ENCODE measurements at places on chromosomes 7 and 10. TPM values are rescaled to one million over a fixed set of nuclear protein-coding genes. Genes with fewer than 3 reads are reported as not detected.
A peak's percentile ranks its signal among the peaks of the same experiment; 100 is the strongest.

Gene USP6NL
- 8.2 TPM for total RNA-seq

Gene PDE6C
- not detected for total RNA-seq

Gene PRKG1
- total RNA-seq, result not detected

DNA sequence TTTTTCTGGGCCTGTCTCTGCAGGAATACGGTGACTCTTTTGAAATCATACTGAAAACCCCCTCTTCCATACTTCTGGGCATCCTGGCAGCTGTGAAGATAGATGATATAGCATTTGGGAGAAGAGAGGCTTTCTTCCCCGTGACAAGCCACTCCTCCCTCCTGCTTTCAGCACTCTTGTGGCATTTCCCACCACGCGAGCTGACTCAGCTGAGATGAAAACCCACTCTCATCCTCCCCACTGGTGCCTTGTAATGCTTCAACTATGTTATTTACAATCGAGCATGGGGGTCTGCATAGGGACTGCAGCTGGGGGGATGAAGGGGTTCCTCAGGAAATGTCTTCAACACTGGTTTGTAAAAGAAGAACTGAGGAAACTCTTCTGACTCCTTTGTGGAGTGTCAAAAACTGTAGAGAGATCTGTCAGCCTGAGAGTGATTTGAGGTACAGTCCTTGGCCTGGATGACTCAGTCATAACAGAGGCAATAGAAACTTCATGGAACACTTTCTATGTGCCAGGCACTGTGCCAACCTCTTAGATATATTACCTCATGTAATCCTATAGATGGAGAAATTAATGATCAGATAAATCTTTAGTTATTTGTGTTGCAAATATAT is 1.7 kb upstream of the TBATA start:
- DNase-seq, result no peak

DNA sequence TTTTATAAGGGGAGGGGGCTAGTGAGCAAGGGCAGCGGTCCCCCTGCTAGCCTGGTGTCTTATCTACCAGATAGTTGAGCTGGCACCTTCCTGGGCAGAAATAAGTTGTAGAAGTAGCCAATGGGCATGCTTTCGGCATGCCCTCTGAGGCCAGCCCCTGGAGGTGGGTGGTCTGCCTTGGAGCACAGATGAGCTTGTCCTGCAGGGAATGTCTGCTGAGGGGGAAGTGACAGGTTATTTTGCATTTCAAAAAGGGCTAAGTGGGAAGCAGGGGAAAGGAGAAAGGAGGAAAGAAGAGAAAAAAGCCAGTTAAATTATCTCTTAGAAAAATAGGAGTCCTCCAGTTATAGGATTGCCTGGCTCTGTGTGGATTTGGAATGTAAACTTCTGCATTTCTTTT is 88.9 kb downstream of the GPR26 start:
- no peak for DNase-seq

GRCh38 chr7:106598663-106599342 is 62.2 kb downstream of the CCDC71L start:
- DNase-seq, result peak; percentile 67

DNA sequence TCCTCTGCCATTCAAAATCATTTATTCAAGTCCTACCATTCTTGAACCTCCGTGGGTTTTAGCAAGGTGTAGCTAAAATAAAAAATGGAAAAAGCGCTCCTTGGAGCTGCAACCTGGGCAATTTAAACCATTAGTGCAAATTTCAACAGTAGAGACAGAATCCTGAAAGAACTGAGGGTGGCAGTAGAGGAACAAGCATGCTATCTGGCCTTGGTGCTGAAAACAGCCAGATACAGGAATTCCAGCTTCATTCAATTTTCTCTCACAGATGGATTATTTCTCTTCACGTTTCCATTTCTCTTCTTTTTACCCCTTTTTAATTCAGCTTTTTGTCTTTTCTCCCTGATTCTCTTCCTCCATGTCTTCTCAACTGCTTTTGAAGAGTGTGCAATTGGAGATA is 77.7 kb downstream of the OTUD1 start:
- DNase-seq, result no peak

GRCh38 chr7:112495156-112495788 is 14.5 kb downstream of the LSMEM1 start:
- no peak for DNase-seq

DNA sequence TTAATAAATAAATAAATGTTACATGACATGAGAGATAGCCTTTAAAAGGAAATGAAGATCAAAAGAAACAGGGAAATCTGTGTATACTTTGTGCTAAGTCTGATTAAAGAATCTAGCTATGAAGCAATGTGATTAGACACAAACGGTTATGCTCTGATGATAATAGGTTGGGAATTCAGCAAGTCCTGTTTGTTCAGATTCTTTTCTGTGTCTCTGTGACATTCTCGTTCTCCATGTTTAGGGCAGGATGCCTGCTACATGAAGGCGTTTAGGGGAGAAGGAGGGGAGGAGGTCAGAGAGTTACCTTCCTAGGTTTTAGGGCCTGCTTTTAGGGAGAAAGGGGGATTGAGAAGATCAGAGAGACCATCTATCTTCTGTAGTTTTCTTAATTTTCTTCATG is 555.3 kb downstream of the DNAJB9 start:
- DNase-seq, result no peak

- no peak for DNase-seq
Measured at GRCh38 chr10:97550336-97551149, 22.0 kb upstream of the ANKRD2 start.

- DNase-seq, result no peak
Measured at GRCh38 chr10:33674491-33674890, 340.0 kb upstream of the NRP1 start.

DNA sequence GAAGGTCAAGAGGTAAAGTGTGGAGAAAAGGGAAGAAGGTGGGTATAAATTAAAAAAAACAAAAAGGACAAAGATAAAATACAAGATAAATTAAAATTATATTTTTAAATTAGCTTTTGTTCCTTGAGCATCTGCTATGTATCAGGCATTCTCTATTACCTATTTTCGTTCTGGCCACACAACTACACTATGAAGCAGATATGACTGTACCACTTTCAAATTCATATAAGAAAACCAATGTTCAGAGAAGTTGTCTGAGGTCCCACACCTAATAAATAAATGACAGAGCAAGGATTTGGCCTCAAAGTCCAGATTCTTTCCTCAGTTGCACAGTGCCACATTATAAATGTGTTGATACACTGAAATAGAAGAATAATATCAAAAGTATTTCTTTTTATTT is 103.8 kb upstream of the PCDH15 start:
- DNase-seq, result no peak

GRCh38 chr7:130150587-130150986 is 54.6 kb downstream of the TMEM209 start:
- DNase-seq, result no peak

DNA sequence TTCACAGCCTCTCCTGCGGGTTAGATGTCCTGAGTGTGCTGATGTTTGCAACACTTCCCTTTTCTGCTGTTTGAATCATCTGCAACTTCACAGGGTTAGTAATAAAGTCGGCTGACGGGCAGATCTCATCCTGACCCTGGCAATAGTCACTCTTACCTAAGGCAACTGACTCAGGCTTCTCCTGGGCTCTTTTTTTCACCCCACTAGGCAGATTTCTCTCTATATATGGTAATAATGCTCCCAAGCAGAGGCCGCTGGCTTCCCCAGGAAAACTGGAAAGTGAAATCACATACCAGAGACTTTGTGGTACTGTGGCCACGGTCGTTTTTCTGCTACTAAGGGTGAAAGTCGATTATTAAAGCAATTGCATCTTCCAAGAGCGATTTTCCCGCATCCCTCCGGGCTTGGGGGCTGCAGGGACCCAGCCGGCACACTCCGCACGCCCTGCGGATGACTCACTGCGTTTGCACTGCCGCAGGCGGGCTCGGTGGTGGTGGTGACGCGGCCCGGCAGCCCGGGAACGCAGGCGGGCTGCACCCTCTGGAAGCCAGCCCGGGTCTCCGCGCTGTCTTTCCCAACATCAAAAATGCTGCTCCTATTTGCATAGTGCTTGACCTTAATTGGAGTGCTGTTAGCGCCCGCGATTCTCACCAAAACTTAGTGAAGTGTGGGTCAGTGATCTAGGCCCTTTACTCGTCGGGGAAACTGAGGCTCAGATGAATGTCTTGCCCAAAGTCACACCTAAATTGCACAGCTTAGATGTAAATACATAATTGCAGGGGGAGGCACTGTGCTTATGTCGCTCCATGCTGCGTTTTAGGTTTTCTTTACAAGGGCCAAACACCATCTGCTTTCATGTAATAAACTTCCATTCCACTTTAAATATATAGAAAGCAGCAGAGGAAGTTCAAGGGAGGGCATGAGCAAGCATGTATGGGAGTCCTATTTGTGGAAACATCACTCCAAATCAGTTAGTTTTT is 47.6 kb upstream of the ITGB1 start:
- peak; percentile 97 for DNase-seq

All from Caki2 (cell line).